ENCODE measurements at places on chromosomes 2 and 18.

DNA sequence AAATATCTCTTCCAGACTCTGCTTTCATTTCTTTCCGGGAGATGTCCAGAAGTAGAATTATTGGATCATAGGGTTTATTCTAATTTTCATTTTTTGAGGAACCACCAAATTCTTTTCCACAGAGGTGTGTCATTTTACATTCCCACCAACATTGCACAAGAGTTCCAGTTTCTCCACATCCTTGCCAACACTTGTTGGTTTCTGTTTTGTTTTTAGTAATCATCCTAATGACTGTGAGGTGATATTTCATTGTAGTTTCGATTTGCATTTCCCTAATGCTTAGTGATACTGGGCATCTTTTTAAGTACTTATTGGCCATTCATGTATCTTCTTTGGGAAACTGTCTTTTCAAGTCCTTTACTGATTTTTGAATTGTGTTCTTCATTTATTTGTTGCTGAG, 513.1 kb downstream of the PARD3B start:
- DNase-seq = no peak

GRCh38 chr2:132448771-132449170, 32.2 kb downstream of the GPR39 start:
- DNase-seq = no peak

DNA sequence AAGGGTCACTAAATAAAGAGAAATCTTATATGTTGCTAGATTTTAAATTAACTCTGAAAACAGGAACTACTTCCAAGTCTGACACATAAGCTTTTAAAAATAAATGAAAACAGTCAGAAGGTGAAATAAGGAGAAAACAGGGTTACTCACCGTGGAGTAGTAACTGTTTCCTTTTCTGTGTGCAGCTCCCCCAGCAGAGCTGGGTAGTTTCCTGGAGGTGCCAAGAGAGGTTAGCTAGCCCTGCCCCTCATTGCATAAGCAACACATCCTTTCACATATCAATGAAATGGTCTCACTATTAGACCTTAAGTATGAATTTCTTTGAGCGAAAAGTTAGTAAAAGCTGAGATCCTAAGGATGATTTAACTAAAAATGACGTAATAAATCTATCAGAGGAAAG, 54.0 kb upstream of the GPR75 start:
- DNase-seq = peak; percentile 15

DNA sequence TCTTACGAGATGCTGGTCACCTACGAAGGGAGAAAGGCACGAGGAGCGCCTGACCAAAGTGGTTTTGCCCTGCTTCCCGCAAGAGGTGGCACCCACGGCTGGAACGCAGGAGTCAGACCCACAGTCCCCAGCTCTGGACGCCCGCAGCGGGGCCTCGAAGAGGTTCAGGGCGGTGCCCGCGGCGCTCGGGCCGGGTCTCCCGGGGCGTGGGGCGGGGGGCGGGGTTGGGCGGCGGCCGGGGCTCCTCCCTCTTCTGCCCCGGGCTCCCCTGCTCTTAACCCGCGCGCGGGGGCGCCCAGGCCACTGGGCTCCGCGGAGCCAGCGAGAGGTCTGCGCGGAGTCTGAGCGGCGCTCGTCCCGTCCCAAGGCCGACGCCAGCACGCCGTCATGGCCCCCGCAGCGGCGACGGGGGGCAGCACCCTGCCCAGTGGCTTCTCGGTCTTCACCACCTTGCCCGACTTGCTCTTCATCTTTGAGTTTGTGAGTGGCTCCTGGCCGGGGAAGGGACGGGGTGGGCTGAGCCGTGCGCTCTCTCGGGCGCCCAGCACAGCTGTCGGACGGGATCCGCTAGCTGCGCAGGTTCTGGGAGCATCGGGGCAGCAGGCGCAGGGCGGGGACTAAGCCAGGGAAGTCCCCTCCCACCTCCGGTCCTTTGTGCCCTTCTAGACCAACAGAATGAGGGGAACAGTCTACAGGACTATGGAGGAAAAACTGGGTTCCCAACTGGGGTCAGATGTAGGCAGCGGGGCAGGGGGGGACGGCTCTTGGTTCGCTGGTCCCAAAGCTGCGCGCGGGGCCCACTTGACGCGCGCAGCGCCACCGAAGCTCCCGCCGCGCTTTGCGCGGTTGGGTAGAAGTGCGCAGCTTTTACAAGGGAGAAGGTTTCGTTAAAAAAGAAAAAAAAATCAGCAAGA, at the start of gene MAL:
TSS of gene MAL (plus strand) at position 303 of the 914 bp plus-strand sequence. CDS start at position 388, 85 bp downstream.
- peak; percentile 64 for DNase-seq

DNA sequence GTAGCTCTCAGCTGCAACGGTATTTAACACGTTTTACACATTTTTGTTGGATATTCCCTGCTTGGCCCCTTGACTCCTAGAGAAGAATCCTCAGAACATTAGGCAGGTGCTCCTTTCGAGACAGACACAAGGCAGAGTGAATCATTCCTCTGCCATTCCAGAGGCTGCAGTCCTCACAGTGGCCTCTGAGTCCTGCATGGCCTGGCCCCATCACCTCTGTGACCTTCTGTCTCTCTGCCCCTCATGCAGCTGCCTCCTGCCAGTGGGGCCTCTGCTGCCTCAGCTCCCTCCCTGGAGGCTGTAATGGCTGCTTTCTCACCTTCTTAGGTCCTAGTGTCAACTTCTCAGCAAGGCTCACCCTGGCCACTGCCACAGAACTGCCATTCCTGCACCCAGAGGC, 101.3 kb downstream of the PTPRM start:
- DNase-seq = no peak

GRCh38 chr2:169767243-169767888, 31.3 kb upstream of the SSB start:
- DNase-seq = peak; percentile 32

GRCh38 chr2:72694715-72695496, 130.9 kb downstream of the EXOC6B start:
- no peak for DNase-seq

DNA sequence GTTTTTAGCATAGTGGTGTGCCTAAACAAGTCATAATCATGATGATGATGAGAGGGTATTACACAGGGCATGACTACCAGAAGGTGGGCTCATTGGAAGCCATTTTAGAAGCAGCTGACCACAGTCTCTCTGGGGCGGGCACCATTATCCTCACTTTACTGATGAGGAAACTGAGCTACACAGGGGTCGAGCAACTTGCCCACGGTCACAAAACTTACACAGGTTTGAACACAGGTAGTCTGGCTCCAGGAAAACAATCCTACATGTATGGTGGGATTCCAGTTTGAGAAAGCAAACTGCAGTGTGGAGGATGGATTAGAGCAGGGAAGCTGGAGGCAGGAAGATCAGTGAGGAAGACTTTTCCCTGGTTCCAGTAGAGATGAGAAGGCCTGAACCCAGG, 6.2 kb downstream of the RHOB start:
- no peak for DNase-seq

GRCh38 chr2:149954981-149955600, 367.5 kb upstream of the MMADHC start:
- DNase-seq = no peak

DNA sequence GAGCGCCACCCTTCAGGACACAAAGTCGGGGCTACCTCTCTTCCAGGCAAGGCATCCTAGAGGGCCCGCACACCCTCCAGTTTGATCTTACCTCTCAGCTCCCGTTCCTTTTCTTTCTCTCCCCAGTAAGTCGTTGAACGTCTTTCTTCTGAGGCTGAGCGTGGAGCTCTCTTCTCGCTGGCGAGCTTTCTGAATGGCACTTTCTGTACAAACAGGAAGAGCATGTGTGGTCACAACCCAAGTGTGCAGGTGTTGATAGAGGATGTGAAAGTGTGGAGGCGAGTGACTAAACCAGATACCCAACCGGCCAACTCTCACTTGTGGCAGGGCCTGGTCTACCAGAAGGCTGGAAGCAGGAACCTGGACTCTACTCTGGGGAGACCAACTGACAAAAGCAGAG, at the start of gene AFF3:
TSS of gene AFF3 (minus strand) at position 198 of the 400 bp plus-strand sequence. CDS start 38,136 bp downstream, outside the sequence.
- peak; percentile 38 for DNase-seq

DNA sequence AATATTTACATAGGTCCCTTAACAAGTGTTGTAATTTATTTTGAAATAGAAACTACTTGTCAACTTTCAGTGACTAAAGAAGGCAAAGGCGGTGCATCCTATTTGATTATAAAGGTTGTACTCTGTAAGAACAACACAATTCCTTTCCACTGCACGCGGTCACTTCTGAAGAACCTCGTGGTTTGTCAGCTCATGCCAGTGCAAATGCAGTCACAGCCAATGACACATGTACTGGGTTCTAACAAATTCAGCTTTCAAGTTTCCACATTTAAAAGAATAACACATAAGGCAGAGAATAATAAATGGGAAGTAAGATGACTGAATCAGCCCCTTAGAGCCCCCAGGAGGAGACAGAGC, 39.7 kb downstream of the CYB5A start:
- no peak for DNase-seq

- DNase-seq = no peak
These were observed 26.5 kb upstream of the ZNF516 start for GRCh38 chr18:76521417-76522121.

DNA sequence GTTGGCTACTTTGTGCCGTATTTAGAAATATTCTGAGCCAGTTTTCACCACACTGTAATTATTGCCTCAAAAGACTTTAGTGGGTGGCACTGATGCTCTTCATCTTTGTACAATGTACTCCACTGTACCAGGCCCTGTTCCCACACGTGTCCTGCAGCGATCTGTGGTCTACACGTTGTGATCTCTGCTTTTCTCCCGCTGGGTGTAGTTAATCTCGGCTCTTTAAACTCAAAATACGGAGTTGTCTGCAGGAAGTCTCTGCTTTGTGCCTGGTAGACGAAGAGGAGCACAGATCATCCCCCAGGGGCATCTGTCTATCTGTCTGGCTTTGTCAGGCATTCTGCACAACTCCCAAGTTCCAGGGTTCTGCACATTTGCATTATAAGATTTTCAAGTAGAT, 12.1 kb upstream of the GREB1 start:
- no peak for DNase-seq

DNA sequence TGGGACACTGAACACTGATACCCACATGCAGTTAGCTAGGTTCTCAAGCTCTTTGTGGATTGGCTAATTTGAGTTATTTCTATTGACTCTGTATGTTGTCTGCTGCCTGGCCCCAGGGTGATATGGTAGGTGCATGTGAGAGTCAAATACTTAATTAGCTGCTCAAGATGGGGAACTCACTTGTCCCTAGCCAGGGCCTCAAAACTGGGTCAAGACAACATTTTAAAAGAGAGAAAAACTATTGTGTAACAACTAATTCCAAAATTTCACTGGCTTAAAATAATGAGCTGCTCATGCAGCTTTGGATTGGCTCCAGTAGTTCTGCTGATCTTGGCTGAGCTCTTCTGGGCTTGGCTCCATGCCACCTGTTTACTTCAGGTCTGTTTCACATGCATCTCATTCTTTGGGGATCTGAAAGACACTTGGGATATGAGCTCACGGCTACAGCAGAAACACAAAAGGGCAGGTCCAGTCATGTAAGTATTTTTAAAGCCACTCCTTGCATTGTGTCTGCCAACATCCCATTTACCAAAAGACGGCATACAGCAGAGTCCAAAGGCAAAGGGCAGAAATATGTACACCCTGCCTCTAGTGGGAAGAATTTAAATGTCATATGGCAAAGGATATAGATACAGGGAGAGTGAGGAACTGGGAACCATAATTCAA, 716.8 kb downstream of the SUCLG1 start:
- DNase-seq = no peak

- DNase-seq = peak; percentile 46
These were observed 23.8 kb upstream of the SERPINB12 start for GRCh38 chr18:63518178-63519012.

DNA sequence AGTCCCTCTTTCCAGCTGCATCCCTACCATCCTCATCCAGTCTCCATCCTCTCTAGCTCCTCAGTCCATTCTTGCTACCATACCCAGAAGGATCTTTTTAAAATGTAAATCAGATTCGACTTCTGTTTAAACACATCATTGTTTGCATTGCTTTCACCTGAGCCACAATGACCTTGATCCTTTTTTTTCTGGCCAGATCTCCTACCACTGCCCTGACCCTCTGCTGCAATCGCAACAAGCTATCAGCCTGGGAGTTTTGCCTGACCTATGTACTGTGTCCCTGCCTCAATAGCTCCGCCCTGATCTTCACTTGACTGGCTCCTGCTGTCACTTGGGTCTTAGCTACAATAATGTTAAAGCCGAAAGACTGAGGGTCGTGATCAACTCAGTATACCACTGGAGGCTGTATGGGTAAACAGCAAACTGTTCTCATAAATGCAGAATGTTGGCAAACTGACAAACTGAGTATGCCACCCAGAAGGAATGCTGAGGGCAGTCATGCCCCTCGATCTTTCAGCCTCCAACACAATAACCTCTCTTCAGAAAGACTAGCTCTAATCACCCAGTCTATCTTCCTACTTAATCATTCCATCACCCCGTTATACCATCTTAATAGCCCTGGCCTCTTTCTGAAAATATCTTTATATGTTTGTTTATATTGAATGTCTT, 2.6 kb upstream of the RBM43 start:
- DNase-seq = no peak

GRCh38 chr2:38187541-38188011, 111.6 kb upstream of the CYP1B1 start:
- DNase-seq = no peak

DNA sequence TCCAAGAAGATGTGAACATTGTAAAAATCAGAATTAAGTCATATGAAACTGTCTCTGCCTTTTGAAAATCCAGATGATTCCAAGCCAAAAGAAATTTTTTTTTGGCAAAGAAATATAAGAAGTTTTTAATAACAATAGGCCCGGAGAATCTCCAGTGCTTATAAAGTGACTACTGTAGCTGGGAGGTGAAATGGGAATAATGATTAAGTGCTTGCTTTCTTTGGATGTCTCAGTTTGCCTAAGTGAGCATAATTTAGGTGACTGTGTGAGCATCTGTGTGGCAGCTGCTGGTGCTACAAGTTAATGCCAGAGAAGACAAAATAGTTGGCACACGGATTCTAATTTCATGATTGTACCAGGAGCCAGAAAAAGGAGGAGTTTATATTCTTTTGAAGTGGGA, 185.0 kb downstream of the LTBP1 start:
- no peak for DNase-seq

DNA sequence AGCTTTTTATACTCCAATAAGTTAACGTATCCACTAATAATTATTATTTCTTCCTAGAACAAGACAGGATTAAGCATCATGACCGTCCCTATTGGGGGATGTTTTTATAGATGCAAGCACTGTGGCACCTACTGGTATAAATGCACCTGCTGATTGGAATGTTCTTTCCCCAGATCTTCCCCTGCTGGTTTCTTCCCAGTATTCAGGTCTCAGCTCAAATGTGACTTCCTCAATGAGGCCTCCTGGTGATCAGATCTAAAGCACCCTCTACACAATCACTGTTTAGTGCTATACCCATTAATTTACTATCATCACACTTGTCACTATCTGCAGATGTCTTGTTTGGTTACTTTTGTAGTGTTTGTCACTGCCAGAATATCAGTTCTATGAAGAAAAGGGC, 3.9 kb upstream of the TYMS start:
- DNase-seq = no peak

GRCh38 chr2:53422979-53423378, 344.6 kb upstream of the CHAC2 start:
- DNase-seq = no peak
